Left kidney (tissue), 8 donors: ENCODE measurements at places on chromosomes 6 and 20. TPM values are rescaled to one million over a fixed set of nuclear protein-coding genes. Genes with fewer than 3 reads are reported as not detected.
A peak's percentile ranks its signal among the peaks of the same experiment; 100 is the strongest.

- no peak for DNase-seq
Measured at GRCh38 chr6:87196275-87196842, 41.0 kb downstream of the ZNF292 start.

- no peak for DNase-seq
Measured at GRCh38 chr6:160692369-160692959, 9.6 kb upstream of the PLG start.

- peak; percentile 57 for DNase-seq
Measured at GRCh38 chr6:109008537-109009235, 86.0 kb downstream of the SESN1 start.

- no peak for DNase-seq
Measured at GRCh38 chr20:382291-383115, 1.9 kb downstream of the TRIB3 start.

DNA sequence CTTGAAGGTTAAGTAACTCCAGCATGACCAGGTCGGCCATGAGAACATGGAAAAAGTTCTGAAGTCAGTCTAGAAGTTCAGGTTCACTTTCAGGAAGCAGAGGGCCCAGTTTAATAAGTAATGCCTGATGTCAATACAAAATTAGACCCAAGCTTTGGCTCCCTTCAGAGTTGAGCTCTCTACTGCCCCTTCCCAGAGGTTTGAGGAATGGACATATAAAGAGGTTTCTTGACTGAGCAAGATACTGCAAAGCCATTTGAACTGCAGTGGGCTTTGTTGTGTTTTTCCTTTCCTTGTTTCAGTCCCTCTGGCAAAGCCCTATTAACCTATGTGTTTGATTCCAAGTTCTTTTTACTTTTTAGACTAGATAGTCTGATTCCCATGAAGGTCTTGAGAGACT lies 97.8 kb upstream of the PREP start:
- no peak for DNase-seq

OLIG3 gene
- not detected for polyA plus RNA-seq

SULF2 gene
- polyA plus RNA-seq: 71.7 TPM
